Anterior cingulate cortex (tissue), 58 donors: ENCODE measurements at places on chromosomes 12 and 14.

DNA sequence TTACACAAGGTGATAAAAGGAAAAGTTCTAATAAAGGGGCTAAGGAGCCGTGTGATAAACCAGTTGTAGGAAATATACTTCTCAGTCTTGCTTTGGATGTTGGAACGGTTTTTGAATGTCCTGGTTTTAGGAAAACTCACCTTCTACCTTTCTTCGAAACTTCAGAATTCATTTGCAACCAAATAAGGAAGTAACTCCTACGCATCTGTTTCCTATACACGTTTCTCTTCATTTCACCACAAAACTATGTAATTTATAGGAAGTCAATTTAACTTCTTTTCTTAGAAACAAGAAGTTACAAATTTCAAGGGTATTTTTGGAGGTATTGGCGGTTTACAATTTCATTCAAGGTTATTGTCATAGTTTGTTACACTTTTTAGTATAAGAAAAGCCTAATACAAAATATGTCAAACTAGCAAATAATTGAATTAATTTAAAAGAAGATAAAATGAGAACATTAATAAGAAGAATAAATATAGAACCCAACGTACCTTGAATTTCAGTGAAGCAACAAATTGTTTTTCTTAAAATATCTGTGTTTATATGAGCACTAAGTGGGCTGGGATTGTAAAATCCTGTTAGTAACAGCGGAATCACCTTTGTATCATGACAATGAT lies 33.2 kb upstream of the CD69 start:
- no peak for DNase-seq

DNA sequence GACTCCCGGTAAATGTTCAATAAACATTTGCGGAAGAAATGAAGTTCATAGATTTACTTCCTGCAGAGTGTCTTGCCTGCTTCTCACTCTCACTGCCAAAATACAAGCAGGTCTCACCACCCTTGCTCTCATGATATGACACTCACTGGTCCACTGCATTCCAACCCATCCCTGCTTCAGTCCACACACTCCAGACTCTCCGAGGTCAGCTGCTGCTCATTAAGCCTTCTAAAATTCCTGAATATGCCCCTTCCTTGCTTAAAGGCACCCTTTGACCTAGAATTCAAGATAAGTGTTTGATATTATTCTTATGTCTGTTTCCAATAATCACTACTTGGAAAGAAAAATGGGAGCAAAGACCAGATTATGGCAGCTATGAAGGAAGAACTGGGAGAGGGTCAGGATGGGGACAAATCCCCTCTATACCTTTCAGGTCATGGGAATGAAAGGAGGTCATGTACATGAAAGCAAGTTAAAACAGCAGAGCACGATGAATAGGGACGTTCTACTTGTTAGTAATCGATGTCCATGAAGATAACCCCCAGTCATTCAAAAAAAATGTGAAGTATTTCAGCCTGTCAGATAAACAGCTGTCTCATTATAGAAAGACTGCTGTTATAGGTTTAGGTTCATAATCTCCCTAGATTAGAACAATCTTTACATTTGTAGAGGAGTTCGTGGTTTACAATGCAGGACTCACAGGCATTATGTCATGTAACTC lies 10.5 kb upstream of the NID2 start:
- DNase-seq, result no peak

DNA sequence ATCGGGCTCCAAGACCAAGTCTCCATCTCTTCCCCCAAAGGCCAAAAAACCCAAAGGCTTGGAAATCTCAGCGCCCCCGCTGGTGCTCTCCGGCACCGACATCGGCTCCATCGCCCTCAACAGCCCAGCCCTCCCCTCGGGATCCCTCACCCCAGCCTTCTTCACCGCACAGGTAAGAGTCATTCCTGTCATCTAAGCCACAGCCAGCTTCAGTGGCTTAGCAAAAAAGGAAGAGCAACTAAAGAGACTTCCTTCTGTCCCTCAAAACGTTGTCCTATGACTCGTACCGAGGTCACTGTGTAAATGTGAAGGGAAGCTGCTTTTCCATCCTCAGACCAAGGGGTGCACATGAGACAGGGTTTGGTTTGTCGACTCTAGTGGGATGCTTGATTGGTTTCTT lies 53.4 kb downstream of the ELK3 start:
- no peak for DNase-seq

DNA sequence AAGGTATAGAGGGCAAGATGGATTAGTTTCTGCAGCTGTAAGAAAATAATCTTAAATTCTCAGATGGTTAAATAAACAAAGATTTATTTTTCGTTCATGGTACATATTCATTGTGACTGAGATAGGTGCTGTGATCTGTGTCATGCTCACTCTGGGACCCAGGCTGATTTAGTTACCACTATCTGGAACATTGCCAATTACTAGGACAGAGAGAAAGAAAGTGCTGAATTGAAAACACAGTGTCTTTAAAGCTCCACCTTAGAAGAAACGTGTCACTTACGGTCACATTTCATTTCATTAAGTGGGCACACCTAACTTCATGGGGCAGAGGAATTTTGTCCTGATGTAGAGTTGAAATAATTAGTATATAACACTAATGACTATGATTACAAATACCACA lies 430.0 kb downstream of the CCDC91 start:
- DNase-seq, result no peak

DNA sequence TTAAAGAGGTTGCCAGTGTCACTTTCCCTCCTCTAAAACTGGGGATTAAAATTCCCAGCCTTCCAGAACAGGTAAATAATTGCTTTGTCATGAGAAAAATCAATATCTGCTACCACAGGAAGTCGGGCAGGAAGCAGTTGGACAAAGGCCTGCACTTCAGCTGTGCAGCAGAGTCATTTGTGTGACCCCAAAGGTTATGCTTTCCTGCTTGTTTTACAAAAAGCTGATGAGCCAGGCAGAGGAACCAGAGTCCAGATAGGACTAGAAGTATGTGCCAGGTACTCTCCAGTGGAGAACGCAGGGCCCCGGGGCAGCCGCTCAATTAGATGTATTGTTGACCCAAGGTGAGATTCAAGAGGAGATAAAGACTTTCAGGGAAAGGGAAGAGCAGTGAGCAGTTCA lies 117.1 kb upstream of the FRMD6 start:
- DNase-seq, result no peak

GRCh38 chr14:75323571-75323970 lies 44.9 kb downstream of the FOS start:
- no peak for DNase-seq

- DNase-seq, result no peak
Observed at GRCh38 chr14:103545219-103545914, 16.4 kb downstream of the TRMT61A start.

DNA sequence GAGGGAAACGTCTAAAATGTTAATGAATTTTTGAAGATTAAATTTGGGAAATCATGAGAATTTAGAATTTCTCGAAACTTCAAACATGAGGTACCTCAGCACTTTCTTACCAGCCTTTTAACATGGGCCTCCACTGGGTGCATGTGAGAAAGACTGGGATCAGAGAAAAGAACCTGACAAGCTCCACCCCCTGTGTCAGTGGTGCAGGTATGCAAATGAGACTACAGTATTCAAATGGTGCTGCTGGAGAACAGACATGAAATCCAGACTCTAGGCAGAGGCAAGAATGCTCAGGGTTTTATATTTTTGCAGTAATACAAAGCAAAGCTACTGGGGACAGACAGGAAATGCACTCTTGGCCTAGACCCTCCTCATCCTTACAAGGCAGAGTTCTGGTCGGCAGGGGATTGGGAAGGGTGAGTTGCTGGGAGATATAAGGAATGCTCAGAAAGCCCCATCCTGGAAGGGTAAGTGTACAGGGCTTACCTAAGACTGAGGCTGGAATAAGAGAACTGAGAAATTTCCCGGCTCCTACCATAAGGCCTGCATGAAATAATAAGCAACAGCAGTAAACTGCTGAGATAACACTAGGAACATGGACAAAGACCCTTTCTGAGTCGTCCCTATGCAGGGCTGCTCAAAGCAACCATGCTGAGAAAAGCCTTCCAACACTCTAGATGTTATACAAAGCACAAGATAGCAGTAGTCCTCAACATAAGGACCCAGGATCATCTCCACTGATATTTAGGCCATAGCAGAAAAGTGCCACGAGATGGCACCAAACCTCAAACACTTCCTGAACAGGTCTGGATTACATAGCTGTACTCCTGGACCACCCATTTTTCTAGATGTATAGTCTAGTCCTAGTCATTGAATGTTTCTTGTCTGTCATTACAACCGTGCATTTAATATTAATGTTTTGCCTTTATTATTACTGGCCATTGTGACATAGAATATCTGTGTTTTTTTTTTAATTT lies 260.8 kb downstream of the RASSF9 start:
- no peak for DNase-seq

- no peak for DNase-seq
Observed at GRCh38 chr12:132144810-132145168, 532 bp downstream of the NOC4L start.

GRCh38 chr12:11324426-11324825 lies 14.2 kb upstream of the PRB4 start:
- no peak for DNase-seq

GRCh38 chr12:14153803-14154202 lies 172.4 kb upstream of the GRIN2B start:
- no peak for DNase-seq

DNA sequence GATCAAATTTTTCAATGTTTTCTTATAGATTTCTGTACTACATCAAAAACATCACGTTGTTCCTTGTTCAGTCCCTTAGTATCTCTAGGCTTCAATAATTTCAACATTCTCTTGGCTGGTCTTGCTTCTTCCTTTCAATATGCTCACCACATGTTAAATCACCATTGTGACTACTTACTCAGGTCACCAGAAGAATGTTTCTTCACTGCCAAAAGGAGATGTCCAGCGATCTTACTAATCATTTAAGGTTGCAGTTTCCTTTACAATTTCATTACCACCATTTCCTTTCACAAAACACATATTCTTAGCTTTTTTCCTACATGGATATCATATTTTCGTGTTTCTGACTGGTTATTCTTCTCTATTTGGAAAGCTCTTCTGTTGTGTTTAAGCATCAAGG lies 363.8 kb downstream of the NAV3 start:
- no peak for DNase-seq

GRCh38 chr12:32105986-32106516 lies 596 bp upstream of the BICD1 start:
- DNase-seq, result peak; percentile 58

GRCh38 chr12:6468283-6468575 lies 2.2 kb downstream of the VAMP1 start:
- DNase-seq, result no peak

GRCh38 chr12:54598970-54599369 lies 10.5 kb upstream of the PPP1R1A start:
- DNase-seq, result no peak

- no peak for DNase-seq
Observed at GRCh38 chr14:72512281-72512680, 381.6 kb downstream of the DPF3 start.

DNA sequence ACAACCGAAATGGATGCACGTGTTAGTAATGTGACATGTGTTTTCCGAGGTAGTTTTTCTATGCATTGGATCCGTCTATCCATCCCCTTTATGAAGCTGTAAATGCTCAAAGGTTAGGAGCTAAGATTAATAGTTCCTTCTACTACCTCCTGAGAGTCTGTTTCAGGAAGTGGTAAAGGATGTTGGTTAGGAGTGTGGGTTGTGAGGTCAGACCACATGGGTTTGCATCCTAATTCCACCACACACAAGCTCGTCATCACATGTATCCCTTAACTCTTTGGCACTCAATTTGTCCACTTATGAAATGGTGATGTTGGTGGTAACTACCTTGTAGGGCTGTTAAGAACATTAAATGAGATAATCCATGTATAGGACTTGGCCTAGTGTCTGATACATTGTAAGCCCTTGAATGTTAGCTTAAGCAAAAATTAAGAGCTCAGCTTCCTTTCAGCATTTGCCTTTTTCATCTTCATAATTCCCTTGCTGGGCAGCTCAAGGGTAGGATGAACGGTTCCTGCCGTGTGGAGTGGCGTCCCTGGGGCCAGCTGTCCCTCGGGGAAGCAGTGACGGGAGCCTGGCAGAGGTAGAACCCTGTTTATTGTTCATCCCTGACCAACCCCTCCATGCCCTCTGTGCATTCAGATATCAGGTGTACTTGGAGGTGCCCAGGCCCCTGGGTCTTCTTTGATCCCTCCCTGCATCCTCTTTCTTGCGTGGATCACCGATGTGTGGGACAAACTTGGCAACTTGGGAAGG lies 52.3 kb downstream of the TSPAN9 start:
- DNase-seq, result no peak

GRCh38 chr12:91178139-91178561 lies 4.5 kb downstream of the DCN start:
- DNase-seq, result no peak

DNA sequence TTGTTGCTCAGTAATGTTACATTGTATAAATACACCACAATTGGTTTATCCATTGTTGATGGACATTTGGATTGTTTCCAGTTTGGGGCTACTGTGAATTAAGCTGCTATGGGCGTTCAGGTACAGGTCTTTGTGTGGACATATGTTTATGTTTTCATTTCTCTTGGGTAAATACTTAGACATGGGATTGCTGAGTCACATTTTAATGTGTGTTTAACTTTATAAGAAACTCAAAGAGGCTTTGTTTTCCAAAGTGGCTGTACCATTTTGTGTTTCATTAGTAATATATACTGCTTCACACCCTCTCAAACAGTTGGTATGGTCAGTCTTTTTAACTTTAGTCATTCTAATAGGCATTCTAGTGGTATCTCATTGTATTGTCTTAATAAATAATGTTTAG lies 225.0 kb downstream of the SPTSSA start:
- no peak for DNase-seq

DNA sequence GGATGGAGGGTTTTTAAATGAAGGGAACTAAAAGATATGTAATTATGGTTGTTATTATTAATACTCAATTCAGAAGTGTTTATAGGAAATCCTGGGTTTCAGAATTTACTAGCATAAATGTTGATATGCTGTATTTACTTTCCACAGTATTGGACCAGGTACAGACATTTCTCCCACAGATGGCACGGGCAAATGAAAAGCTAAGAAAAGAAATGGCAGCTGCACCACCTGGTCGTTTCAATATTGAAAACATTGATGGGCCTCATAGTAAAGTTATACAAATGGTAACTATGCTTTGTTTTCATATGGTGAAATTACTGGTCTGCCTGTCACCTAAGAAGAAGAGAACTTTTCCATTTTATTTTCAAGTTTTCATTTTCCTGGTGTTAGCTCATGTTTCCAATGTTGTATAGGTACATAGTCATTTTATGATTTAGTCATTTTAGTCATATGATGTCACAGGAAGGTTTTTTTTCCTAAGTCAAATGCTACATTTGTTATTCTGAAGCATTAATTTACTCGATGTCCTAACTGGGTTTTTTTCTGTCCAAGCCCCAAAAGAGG lies 5.5 kb downstream of the NOPCHAP1 start:
- DNase-seq, result no peak

DNA sequence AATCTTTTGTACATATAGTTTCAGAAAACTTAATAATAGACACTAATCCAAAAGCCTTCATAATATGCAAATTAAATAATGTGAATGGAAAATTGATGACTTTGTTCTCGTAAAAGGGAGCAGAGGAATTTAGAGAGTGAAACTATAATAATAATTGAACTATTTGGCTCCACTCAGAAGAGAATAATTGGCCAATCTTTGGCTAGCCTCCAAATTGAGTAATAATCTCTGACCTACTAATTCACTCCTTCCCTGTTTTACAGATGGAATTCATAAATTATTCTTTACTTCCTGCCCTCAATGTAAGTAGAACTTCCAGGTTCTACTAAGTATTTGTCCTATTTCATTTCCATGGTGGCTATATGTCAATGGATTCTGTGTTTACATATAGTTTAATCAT lies 15.8 kb downstream of the TRIM9 start:
- DNase-seq, result no peak
